ENCODE measurements at places on chromosomes 4 and X. TPM values are rescaled to one million over a fixed set of nuclear protein-coding genes. Genes with fewer than 3 reads are reported as not detected.

GRCh38 chr4:34492414-34492813 lies 1751.9 kb downstream of the ARAP2 start:
- DNase-seq, result no peak

- DNase-seq, result no peak
Observed at GRCh38 chr4:126004941-126005340, 690.2 kb downstream of the FAT4 start.

GRCh38 chr4:141571362-141571761 lies 65.0 kb upstream of the IL15 start:
- DNase-seq, result no peak

GRCh38 chr4:151462554-151462953 lies 53.6 kb downstream of the FHIP1A start:
- no peak for DNase-seq

DNA sequence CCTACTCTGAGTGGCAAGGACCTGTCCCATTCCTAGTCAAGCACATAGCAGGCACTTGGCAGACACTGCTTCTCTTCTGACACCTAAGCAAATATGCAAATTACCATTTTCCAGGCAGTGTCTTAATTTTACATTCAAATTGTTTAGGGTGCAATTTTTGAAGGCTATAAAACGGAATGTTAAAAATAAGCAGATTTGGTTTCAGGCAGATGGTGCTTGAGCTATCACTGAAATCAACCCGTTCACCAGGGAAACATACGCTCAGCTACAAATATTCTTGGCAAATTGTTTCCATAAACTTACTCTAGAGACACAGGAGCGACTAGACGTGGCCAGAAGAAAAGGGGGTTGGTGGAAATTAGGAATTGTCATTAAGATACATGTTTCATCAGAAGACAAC lies 45.7 kb downstream of the BEND2 start:
- no peak for DNase-seq

DNA sequence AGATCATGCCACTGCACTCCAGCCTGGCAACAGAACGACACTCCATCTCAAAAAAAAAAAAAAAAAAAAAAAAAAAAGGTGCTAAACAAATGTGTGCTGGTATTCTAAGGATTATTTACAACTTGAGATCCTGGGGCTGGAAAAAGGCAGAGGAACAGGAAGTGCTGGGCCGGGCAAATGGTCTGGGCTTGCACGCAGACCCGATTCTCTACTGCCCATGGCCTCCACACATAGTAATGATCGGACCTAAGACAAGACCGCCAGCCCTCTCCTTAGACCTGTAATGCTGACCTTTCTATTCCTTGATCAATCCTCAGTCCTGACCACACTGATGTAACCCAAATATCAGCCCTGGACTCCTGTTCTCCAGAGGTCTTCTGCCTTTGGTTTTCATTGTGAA lies 67.8 kb downstream of the EFNB1 start:
- no peak for DNase-seq

GRCh38 chrX:51876441-51876840 lies 17.0 kb upstream of the MAGED1 start:
- DNase-seq, result no peak

DNA sequence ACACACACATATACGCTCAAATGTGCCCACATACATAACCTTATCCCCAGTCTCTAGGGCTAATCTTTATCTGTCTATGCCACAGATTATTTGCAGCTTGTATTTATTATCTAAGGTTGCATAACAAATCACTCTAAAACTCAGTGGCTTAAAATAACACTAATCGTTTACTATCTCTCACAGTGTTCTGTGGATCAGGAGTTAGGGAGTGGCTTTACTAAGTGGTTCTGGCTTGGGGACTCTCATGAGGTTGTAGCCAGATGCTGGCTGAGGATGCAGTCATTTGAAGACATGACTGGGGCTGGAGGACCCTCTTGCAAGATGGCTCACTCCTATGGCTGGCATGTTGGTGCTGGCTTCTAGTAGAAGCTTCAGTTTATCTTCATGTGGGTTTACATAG lies 68.5 kb upstream of the LNX1 start:
- no peak for DNase-seq

DNA sequence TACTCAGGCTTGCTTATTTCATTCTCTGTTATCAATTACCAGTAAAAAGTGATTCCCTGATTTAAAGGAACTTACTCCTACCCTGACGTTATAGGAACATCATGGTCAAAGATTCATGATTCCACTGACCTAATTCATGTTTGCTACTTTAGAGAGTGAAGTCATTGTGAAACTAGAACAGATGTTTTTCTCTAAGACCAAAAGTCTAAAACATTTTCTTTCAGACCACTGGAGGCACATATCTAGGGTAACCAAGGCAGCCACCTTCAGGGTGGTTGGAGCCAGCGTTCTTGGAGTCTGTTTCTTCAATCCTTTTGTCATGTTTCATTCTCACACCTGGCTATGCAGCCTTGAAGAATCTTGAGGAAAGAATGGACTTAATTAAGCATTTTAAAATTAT lies 77.8 kb downstream of the GALNTL6 start:
- DNase-seq, result no peak

The CXCL9 gene
- total RNA-seq, result not detected

The HS6ST2 gene
- not detected for total RNA-seq

The TBX22 gene
- not detected for total RNA-seq

The ADRA2C gene
- total RNA-seq, result 0.21 TPM

Measured in OCI-LY7 (cell line).